ENCODE measurements at places on chromosomes 4 and X. TPM values are rescaled to one million over a fixed set of nuclear protein-coding genes. Genes with fewer than 3 reads are reported as not detected.
A peak's percentile ranks its signal among the peaks of the same experiment; 100 is the strongest.

DNA sequence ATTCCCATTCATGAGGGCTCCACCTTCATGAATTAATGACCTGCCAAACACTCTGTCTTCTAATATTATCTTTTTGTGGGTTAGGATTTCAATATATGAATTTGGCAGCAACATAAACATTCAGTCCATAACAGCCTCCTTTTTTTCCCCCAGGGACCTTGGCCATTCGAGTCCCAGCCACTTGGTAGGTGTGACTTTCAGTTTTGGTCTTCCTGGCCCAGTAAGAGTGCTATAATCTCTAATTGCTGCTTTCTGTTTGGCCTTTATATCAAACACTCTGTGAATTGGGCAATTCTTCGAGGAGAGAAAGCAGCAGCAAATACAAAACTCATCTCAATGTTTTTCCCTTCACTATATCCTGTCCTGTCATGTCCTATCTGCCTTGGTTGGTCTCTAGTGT, 12.4 kb upstream of the RADX start:
- no peak for DNase-seq

DNA sequence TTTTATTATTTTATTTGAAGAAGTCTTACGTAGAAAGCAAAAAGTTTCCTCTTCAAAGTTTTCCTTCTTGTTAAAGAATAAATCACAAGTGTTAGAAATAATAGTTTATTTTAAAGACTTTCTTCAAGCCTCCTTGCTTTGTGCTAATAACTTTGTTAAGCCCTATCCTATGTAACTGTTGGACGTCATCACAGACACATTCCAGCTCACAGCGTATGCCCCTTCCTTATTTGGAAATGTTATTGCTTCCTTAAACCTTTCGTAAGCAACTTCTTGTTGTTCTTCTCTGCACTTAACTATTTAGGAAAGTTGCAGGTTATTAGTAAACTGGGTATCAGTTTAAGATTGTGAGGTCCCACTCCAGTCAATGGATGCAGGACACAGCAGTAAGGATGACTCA, 7.6 kb upstream of the SRD5A3 start:
- DNase-seq = no peak

- no peak for DNase-seq
Observed at GRCh38 chrX:70336767-70337166, 46.9 kb downstream of the KIF4A start.

- no peak for DNase-seq
Observed at GRCh38 chrX:151754047-151754429, 19.5 kb downstream of the CNGA2 start.

Gene KLB
- total RNA-seq = 70.9 TPM

DNA sequence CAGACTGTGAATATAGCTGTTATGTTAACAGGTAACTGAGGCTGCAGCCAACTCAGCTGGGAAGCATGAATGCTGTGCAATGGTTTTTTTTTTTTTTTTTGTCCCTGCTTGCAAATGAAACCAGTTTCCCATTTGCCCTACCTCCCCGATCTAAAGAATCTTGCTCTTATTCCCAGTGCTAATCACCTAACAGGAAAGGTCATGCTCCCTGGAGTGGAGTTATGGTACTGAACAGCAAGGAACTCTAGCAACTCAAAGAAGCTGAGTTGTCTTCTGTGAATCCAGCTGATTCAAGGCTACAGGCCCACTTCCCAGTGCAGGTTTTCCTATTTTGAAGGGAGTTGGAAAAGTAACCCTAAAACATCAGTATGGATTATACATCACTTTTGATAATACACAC, 52.1 kb downstream of the HTR2C start:
- DNase-seq = no peak

Gene XG
- total RNA-seq = 3.5 TPM

GRCh38 chr4:95450294-95450693, 98.5 kb downstream of the UNC5C start:
- DNase-seq = no peak

DNA sequence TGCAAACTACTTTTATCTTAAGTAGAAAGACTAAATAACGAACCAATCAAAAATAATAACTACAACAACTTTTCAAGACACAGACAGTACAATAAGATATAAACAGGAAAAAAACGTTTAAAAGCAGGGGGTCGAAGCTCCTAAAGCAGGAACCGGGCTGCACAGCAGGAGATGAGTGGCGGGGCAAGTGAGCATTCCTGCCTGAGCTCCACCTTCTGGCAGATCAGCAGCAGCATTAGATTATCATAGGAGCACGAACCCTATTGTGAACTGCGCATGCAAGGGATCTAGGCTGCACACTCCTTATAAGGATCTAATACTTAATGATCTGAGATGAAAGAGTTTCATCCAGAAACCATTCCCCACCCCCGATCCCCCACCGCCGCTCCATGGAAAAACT, 146.2 kb downstream of the TEX11 start:
- DNase-seq = no peak

Gene PRRG3
- total RNA-seq = not detected

Gene DAPP1
- 5.0 TPM for total RNA-seq

DNA sequence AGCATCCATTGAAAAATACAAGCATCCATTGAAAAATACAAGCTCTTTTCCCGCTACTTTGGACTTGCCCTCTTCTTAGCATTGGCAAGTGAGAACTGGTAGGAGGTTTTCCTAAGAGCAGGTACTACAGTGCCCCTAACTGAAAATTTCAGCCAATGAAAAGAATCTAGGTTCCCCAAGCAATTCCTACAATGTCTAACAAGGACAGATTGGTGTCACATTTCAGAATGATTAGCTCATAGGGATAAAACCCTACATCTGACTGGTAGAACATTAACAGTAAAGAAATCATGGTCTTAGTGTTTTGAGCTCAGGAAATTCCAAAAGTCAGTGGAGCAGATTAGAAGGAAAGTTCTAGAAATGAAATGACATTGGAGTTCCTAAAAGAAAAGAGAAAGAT, 68.6 kb upstream of the QRFPR start:
- no peak for DNase-seq

DNA sequence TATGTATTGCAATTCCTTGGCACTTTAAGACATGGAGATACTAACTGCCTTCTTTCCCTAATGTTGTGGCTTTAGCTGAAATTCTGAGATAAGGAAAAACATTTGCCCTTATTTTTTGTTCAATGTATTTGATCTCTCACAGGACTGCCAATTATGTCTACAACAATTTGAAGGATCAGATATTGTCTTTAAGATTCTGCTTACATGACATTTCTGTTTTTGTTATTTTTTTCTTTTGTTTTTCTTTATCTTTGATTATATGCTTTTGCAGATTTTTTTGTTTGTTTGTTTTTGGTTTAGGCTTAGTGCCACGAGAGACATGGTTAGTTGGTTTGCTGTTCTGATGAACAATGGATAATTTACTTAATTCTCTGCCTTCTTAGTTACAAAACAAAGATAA, 303.3 kb downstream of the TECRL start:
- DNase-seq = no peak

DNA sequence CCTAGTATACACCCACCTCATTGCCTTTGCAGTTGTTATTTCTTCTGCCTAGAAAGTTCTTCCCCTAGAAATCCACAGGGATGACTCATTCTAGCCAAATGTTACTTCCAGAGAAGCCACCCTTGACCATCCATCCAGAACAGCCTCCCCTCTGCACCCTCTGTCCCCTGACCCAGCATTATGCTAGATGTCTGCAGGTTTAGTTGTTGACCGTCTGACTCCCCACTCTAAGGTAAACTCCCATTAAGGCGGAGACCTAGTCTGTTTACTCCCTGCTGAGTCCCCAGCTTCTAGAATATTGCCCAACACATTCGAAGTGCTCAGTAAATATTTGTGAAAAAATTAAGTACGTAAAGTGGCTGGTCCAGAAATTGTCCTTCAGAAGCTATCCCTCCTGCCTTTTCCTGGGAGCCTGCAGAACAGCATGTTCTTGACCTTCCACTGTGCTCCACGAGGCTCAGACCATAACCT, 11.0 kb downstream of the SRD5A3 start:
- DNase-seq = no peak

DNA sequence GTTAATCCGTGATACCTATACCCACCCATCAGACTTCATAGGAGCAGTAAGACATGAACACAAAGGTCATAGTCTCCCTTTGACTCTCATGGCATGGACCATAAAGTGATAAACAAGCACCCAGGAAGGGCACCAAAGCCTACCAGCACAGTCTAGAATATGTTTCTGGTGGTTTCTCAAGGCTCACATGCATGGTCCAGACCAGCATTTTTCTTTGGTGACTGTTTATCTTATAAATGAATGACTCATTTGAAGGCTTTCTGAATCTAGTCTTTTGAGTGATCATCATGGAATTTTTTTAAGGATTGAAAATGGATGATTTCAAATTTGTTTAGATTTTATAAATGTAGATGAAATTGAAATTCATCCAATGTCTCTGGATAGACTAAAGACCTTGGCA, 32.0 kb upstream of the AMELX start:
- DNase-seq = no peak

GRCh38 chrX:31860686-31861085, 788.8 kb upstream of the FTHL17 start:
- DNase-seq = no peak

GRCh38 chr4:76589872-76590797, 155.1 kb downstream of the SHROOM3 start:
- DNase-seq = no peak

GRCh38 chr4:10983268-10983667, 298.7 kb upstream of the CLNK start:
- no peak for DNase-seq

GRCh38 chrX:119190831-119191230, 45.3 kb upstream of the PGRMC1 start:
- DNase-seq = no peak

- DNase-seq = peak; percentile 32
Observed at GRCh38 chr4:156970501-156971164, 966 bp downstream of the PDGFC start.

- no peak for DNase-seq
Observed at GRCh38 chr4:158229768-158230167, 19.5 kb downstream of the TMEM144 start.

GRCh38 chr4:101870874-101871273, 80.3 kb downstream of the BANK1 start:
- DNase-seq = no peak

Gene NPNT
- 40.6 TPM for total RNA-seq

DNA sequence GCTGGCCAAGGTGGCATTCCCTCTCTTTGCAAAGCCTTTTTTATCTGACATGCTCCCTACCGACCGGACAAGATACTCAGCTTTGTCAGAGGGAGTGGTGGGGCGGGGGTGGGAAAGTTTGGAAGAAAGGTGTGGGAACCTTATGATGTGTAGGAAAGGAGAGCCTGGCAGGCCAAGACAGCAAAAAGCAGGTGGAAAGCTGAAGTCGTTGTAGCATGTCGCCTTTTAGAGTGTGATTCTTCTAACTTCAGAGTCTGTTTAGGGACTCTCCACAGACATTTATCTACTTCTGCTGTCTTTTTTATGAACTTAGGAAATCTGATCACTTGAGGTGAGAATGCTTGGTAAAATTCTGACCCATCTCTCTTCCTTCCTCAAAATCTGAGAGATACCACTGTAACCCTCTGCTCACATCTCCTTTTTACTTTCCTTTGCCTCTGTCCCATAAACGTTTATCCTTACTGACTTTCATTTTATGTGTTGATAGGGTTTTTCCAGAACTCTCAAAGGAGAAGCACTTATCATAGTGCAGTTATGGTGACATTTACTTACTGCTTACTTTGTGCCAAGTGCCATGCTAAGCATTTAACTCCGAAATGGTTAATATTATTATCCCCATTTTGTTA, 8.2 kb upstream of the RUFY3 start:
- no peak for DNase-seq

DNA sequence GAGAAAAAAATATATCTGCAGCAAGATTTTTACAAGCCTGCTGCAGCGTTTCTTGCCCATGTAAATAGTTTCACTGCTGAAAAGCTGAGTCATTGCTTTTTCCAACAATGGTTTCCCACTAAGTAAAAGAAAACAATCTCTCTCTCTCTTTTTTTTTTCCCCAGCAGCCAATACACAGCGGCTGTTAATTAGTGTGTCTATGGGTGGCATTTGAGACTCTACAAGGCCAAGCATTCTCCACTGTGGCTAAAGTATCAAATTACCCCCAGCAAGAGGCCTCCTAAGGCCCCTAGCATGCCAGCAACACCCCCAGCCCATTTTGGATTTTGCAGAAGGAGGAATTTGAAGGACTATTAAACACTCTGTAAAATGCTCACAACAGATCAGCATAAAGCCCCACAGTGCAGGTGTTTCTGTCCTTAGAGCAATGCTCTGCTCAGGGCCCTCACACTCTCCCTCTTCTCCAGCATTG, 837.4 kb downstream of the TRIML1 start:
- DNase-seq = no peak

- no peak for DNase-seq
Observed at GRCh38 chrX:12425496-12425895, 287.2 kb downstream of the FRMPD4 start.

- no peak for DNase-seq
Observed at GRCh38 chrX:30504309-30504708, 73.3 kb downstream of the TASL start.

Gene OPHN1
- total RNA-seq = 6.2 TPM

Gene FABP2
- not detected for total RNA-seq

DNA sequence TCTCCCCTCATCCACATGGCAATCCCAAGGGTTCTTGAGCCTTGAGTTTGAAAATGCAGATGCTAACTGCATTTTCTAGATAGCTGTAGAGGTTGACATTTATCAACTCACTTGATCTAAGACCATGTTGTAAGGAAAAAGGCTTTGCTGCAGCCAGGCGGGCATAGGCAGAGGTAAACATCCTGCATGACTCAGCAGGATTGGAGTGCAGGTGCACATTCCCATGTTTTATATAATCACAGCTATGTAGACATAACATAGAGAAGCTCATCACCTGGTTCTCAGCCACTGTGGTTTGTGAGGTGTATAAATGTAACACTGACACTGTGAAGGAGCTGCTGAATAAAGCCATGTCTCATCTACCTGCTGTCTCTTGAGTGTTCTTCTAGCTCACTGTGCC, 62.3 kb upstream of the PDE5A start:
- DNase-seq = no peak

DNA sequence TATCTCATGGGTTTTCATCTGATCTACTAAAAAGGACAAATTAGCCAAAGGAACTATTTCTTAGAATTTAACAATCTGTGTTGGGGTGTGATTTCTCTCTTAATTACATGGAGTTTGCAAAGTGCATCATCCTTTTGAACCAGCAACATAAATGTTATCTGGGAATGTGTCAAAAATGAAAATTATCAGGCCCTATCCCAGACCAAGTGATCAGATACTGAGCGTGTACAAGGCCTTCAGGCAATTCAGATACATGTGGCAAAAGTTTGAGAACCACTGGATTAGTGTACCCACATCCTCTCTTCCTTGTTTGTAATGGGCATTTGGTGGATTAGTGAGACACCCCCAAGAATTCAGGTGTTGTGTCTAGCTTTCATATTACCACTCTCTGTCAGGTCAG, 3.8 kb downstream of the SH3D19 start:
- DNase-seq = no peak

Data from omental fat pad (tissue), 4 donors.